ENCODE measurements at places on chromosomes 2 and 18. TPM values are rescaled to one million over a fixed set of nuclear protein-coding genes. Genes with fewer than 3 reads are reported as not detected.

PLEKHM3 gene
- 2.9 TPM for polyA plus RNA-seq

NR4A2 gene
- 2.3 TPM for polyA plus RNA-seq

HNMT gene
- 1.5 TPM for polyA plus RNA-seq

SCYGR5 gene
- not detected for polyA plus RNA-seq

MRO gene
- 0.31 TPM for polyA plus RNA-seq

ME2 gene
- polyA plus RNA-seq = 46.8 TPM

TOGARAM2 gene
- polyA plus RNA-seq = 0.35 TPM

MAP3K19 gene
- not detected for polyA plus RNA-seq

TYMS gene
- polyA plus RNA-seq = 169 TPM

SP110 gene
- polyA plus RNA-seq = 5.3 TPM

PDE11A gene
- 3.4 TPM for polyA plus RNA-seq

AGXT gene
- not detected for polyA plus RNA-seq

SLC20A1 gene
- polyA plus RNA-seq = 83.6 TPM

DCC gene
- polyA plus RNA-seq = not detected

RPS27A gene
- 2,882 TPM for polyA plus RNA-seq

CD8A gene
- 0.22 TPM for polyA plus RNA-seq

UGT1A5 gene
- not detected for polyA plus RNA-seq

FHOD3 gene
- 4.2 TPM for polyA plus RNA-seq

ANKRD62 gene
- not detected for polyA plus RNA-seq

ABCG5 gene
- polyA plus RNA-seq = not detected

SIGLEC15 gene
- not detected for polyA plus RNA-seq

WNT10A gene
- 0.04 TPM for polyA plus RNA-seq

TUBA4B gene
- polyA plus RNA-seq = 0.55 TPM

HOXD13 gene
- polyA plus RNA-seq = 0.17 TPM

TTC39C gene
- polyA plus RNA-seq = 8.7 TPM

MYL12A gene
- 544 TPM for polyA plus RNA-seq

KLHL14 gene
- not detected for polyA plus RNA-seq

MAPK4 gene
- polyA plus RNA-seq = 0.01 TPM

CCDC85A gene
- polyA plus RNA-seq = 0.30 TPM

TTN gene
- not detected for polyA plus RNA-seq

ELOA2 gene
- not detected for polyA plus RNA-seq

SERPINB7 gene
- 0.88 TPM for polyA plus RNA-seq

LIMS3 gene
- polyA plus RNA-seq = not detected

STK39 gene
- 14.1 TPM for polyA plus RNA-seq

RAD51AP2 gene
- polyA plus RNA-seq = not detected

ZNF892 gene
- 0.84 TPM for polyA plus RNA-seq

GPR39 gene
- polyA plus RNA-seq = 13.3 TPM

ZNF521 gene
- polyA plus RNA-seq = not detected

MEP1B gene
- not detected for polyA plus RNA-seq

DIPK1C gene
- polyA plus RNA-seq = not detected

AMMECR1L gene
- 15.9 TPM for polyA plus RNA-seq

RPL31 gene
- polyA plus RNA-seq = 1,931 TPM

SALL3 gene
- not detected for polyA plus RNA-seq

PCARE gene
- polyA plus RNA-seq = not detected

DTYMK gene
- polyA plus RNA-seq = 98.9 TPM

SOCS6 gene
- 36.5 TPM for polyA plus RNA-seq

ABCG8 gene
- polyA plus RNA-seq = not detected

ATOH8 gene
- polyA plus RNA-seq = 20.0 TPM

ZFP36L2 gene
- polyA plus RNA-seq = 17.3 TPM
